ENCODE measurements at places on chromosomes 13 and 19. TPM values are rescaled to one million over a fixed set of nuclear protein-coding genes. Genes with fewer than 3 reads are reported as not detected.

Gene ZNF28
- total RNA-seq, result 7.0 TPM

Gene RUBCNL
- 0.16 TPM for total RNA-seq

Gene SIGLEC14
- not detected for total RNA-seq

Gene KIR2DL1
- not detected for total RNA-seq

Gene ITGBL1
- total RNA-seq, result 1.5 TPM

Gene CLEC17A
- total RNA-seq, result not detected
